ENCODE measurements at places on chromosomes 7 and 10.

- DNase-seq: no peak
These were observed 79.5 kb downstream of the PARP12 start for GRCh38 chr7:139982927-139983920.

DNA sequence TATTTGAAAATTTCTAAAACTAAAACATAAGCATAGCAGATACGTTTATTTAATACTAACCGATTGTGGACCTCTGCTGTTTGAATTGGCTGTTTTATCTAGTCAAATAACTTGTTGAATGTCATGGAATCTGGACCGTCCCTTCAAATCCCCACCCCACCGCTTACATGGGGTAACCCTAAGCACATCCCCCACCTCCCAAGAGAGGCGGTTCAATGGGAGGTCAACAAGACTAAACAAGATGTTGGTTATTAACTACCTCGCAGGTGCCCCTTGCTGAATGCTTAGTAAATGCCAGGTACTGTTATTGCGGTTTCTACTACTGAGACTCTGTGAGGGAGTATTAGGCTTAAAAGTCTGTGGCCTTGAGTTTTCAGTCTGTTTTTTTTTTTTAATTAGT, 70.9 kb downstream of the DAGLB start:
- no peak for DNase-seq

- no peak for DNase-seq
These were observed 523.3 kb downstream of the KCNMA1 start for GRCh38 chr10:77114181-77114821.

- peak; percentile 75 for DNase-seq
These were observed 41.1 kb downstream of the GARS1 start for GRCh38 chr7:30635798-30636197.

DNA sequence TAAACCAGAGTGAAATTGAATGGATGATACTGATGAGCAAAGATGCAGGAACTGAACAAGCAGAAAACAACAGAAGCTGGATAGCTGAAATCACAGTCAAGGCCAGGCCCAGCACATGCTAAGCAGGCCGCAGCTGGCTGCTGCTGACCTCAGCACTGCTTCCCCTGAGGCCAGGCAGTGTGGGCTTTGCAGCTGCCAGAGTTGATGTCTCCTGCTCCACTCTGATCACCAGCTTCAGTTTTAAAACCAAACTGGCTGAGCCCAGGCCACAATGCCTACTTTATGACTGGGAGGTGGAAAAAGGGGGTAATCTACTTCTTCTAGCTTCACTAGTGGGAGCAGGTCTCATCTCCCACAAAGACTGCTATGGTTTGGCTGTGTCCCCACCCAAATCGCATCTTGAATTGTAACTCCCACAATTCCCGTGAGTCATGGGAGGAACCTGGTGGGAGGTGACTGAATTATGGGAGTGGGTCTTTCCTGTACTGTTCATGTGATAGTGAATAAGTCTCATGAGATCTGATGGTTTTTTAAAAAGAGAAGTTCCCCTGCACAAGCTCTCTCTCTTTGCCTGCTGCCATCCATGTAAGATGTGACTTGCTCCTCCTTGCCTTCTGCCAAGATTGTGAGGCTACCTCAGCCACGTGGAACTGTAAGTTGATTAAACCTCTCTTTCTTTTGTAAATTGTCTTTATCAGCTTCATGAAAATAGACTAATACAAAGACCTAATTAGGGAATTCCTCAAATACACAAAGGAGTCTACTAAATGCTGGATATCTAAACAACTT, 136.4 kb upstream of the ITGB1 start:
- no peak for DNase-seq

DNA sequence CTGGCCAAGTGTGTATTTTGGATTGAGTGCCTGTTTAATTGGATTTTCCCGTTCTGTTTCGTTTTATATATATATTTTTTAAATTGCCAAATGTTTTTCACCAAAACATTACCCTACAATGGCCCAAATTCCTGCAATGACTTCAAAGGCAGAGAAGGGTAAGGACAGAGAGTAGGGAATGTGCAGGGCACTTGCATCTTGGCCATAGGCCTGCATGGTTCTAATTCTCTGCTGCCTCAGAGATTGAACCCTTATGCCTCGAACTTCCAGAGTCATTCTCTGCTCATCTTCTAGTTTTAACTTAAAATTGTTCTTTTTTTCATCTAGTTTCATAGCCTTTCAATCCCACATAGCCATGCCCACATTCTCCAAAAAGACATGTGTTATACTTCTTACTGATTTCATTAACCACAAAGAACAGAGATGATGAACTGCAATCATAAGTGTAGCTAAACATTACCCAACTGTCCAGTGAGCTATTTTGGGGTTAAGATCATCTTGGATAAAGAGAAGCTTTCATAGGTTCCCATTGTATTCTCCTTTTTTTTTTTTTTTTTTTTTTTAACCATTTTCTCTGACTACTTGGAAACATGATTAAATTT, 177.6 kb downstream of the PLXDC2 start:
- DNase-seq: no peak

- DNase-seq: no peak
These were observed 129.9 kb upstream of the AGK start for GRCh38 chr7:141421306-141421705.

DNA sequence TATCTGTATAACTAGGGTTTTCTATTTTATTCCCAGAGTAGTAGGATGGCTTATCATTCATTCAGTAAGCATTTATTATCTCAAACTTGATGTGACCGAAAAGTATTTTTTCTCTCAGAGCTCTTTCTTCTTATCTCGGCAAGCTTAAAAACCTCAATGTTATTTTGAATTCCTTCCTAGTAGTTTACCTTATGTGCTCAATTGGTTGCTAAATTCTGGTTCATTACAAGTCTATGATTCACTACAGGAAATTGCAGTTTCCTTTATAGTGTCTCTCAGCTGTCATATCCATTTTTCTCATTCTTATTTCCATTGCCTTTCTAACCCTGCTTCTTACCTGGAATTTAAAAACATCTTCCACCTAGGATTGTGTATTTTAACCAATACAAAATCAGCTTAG, 12.6 kb upstream of the ICA1 start:
- no peak for DNase-seq

DNA sequence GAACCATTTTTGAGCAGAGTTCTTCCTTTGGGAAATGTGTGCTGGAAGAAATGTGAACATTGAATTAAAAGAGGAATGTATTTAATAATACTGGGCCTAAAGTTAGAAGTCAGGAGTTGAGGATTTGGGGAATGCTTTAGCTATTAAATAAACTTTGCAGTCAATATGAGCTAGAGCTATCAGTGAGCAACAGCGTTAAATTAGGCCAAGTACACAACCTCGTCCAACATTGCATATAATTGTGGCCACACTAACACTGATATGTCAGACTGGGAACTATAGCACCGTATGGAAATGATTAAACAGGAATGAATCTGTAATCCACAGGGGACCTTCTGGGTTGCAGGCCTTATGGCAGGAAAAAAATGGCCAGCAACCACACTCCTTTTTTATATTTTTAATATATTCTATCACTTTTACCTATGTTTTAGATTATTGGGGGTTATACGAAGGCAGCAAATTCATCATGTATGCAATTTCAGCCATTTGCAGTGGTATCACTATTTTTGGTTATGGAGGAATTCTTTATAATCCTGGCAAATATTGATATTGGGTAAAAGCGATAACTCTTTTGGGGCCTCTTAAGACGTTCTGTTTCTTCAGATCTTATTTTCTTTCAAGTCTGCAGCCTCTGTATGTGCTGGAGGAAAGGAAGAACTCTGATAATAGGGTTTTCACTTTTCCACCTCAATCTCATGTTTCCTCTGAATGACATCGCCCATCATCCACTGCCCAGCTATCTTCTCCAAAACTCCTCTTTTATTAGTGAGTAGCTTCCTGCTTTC, 236.3 kb upstream of the PLXDC2 start:
- no peak for DNase-seq

GRCh38 chr7:142583446-142583845, 165.8 kb upstream of the PRSS1 start:
- no peak for DNase-seq

- no peak for DNase-seq
These were observed 1.7 kb downstream of the ADAM8 start for GRCh38 chr10:133274751-133275683.

DNA sequence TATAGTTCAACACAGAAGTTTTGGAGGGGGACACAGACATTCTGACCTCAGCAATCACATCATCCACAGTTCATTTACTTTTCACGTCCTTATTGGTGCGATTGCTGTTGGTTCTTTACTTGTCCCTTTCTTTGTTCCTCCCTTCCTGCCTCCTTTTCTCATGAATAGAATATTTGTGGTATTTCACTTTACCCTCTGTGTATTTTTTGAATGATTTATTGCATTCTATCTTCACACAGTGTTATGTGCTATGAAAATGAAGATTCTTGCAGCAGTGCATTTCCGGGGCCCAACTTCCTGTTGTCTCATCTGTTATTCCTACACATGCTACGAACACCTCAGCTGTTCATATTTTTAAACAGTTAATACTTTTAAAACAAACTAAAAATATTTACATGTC, 179.6 kb downstream of the ZMYND11 start:
- no peak for DNase-seq

DNA sequence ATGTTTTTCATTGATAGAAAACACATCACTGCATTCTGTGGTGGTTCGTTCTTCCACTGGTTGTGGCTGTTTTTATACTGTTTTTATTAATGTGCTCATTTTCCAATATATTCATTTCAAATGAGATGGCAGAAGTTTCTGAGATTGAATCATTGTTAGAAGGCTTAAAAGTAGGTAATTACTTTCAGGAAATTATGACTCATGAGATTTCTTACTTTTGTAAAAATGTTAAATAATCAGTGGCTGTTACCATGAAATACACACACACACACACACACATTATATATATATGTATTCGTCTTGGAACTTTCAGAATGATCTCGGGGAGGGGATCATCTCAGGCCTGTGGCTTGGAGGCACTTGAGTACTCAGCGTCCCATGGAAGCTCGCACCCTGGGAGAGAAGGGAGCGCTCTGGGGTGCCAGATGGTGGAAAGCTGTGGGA, 66.1 kb downstream of the ZMYND11 start:
- DNase-seq: no peak

- no peak for DNase-seq
These were observed 138.4 kb downstream of the FGFR2 start for GRCh38 chr10:121459622-121460453.

GRCh38 chr10:105146436-105146835, 505.3 kb downstream of the SORCS3 start:
- DNase-seq: no peak

GRCh38 chr7:138429577-138430250, 30.3 kb upstream of the TRIM24 start:
- DNase-seq: no peak

DNA sequence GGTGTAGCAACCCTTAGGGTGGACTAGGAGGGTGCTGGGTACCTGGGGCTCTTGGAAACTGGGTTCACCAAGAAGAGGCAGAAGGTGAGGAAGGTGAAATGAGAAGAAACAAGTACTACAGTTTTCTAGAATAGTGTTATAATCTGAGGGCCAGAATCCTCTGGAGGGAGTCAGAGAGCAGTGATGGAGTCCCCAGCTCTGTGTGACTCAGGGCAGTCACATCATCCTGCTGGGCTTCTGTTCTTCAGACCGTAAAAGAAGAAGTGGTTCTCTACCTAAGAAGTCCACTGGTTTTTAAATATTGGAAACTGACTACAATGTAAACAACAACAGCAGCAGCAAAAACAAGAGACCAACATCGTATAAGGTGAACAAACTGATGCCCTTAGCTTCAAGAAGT, 197.3 kb downstream of the PRPF18 start:
- no peak for DNase-seq

DNA sequence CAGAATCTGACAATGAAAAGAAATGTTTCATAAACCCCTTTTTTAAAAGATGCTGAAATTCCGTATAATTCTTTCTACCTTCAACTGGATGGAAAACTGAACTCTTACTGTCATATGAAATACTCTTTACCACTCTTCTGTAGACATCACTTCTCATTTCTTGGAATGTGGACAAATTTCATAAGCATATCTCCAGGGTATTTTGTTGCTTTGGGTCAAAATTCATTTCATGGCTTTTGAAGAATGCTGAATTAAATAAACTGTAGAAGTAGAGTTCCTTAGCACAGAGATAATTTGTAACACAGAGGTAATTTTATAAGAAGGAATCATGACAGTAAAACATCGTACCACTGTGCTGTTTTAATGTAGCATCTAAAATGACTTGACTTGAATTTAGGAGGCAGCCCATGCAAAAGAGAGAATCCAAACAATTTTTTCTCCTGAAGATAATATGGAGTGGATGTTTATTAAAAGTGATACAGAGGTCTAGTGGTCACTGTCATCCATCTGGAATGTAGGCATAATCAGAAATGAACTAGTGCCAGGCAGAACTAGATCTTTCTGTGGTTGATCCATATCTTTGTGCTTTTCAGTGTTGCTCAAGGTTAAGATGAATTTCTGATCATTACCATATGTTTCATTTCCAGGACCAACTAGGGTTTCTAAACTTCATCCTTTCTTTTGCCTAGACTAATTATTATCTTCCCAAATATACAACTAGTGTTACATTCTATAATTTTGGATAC, 492.0 kb downstream of the KIF20B start:
- DNase-seq: no peak

GRCh38 chr10:182441-183201, 47.4 kb downstream of the ZMYND11 start:
- DNase-seq: no peak

- no peak for DNase-seq
These were observed 5.5 kb downstream of the IL15RA start for GRCh38 chr10:5971886-5972285.

- no peak for DNase-seq
These were observed 83.3 kb upstream of the MKLN1 start for GRCh38 chr7:131244259-131244852.

DNA sequence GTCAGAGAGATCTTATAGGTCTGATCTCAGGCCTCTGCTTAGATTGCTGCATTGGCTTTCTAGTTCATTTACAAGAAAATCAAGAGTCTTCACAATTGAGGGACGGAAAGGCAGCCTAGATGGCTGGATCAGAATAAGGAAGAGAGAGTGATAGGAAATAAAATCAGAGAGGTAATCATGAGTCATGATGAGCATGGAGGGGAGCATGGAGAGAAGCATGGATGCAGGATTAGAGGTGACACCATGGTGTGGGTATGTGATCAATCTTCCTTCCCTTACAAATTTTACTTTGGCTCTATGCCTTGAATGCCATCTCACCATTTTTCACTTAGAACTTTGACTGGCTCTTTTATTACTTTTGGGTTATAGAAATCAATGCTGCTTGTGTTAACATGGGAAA, 1.4 kb downstream of the BCCIP start:
- no peak for DNase-seq

GRCh38 chr10:78972160-78972946, 96.4 kb upstream of the ZMIZ1 start:
- no peak for DNase-seq

DNA sequence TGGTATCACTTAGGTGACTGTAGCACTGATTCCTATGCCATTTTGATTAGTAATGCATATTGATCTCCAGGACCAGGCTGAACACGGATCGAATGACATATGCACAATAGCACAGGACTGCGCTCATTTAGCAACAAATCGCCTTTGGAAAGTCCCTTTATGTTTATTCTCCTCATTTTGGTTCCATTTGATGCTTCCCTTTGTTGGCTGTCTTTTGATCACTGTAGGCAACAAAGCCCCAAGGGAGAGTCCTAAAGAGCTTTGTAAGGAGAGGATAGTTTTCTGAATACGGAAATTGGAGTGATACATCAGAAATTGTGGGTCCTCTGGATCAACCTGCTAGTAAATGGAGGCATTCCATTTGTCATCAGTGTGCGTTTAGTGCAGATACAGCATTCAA, 1111.4 kb downstream of the SORCS1 start:
- DNase-seq: no peak

Data from DMS153 (cell line).